AG04450 (cell line): ENCODE measurements at places on chromosomes 13 and 19.

DNA sequence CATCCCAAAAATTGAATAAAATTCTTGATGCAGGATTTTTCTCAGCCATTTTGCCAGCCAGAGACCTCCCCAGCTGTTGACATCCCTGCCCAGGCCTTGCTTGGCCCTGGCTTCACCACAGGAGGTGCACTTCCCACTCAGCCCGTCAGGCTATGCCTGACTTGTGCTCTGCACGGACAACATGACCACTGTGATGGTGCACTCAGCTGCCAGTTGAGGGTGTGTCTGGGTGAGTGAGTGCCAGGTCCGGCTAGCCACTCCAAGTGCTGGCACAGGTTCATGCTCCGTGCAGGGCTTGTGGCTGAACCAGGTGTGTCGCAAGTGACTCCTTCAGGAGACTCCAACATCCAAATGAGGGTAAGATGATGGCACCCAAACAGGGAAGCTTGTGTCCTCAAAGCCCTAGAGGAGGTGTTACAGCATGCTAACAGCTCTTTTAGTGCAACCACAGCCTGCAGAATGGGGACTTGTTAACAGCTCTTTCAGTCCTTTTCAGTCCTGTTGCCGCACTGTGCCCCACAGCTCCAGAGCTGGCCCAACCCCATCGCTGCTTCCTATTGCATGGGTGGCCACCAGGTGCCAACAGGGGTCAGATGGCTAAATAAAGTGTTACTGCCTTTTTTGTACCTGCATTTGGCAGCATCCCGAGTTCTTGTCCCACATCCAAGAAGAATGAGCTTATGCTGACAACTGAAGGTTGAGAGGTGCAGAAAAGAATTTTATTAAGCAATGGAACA is 380.7 kb downstream of the SLITRK5 start:
- no peak for DNase-seq

DNA sequence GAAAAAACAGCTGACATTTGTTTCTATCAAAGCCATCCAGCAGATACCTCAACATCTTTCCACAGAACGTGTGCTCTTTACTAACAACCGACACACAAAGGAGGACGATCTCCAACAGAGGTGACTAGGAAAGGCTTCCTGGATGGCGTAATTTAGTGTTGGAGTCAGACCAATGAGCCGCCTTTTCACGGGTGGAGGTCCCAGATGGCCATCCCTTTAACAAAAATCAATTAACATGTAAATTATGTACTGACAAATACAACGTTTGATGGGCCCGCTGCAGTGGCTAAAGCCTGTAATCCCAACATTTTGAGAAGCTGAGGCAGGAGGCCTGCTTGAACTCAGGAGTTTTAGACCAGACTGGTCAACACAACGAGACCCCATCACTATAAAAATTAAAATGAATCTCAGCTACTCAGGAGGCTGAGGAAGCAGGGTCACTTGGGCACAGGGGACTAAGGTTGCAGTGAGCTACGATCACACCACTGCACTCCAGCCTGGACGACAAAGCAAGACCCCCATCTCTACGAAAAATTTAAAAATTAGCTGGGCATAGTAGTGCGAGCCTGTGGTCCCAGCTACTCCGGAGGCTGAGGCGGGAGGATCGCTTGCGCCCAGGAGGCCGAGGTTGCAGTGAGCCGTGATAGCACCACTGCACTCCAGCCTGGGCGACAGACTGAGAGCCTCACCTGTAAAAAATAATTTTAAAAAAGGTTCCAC is 1.2 kb upstream of the DPY19L3 start:
- DNase-seq = no peak

GRCh38 chr13:97194479-97194878 is 27.7 kb upstream of the MBNL2 start:
- DNase-seq = no peak

DNA sequence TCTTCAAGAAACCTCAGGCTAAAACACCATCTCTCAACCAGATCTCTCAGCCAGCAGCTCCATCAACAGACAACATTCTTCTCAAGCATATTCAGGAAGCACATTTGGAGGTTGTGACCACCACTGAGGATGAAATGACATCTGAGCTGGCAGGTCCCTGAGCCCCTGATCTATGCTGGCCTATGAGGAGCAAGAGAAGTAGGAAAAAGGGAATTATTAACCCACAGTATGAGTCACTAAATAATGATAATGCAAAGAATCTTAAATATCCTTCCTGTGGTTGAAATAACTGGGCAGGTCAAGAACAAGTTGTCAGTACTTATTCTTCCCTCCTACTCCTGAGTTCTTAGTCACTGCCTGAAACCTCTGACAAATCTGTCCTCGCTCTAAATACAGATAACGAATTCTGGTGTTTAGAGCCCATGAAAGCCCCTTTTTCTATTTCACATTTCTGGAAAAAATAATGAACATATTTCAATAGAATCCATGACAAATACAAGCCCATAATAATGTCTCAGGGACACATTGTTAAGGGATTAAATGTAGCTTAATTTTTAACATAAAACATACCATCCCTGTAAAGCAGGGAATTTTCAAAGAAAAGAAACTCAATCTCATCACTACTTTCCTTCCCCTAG is 225.8 kb upstream of the IRS2 start:
- peak; percentile 79 for DNase-seq

- DNase-seq = no peak
These were observed 6.6 kb downstream of the SLITRK5 start for GRCh38 chr13:87677496-87678371.

- no peak for DNase-seq
These were observed 2776.3 kb downstream of the PCDH9 start for GRCh38 chr13:64453831-64454230.

- no peak for DNase-seq
These were observed 534 bp upstream of the HPN start for GRCh38 chr19:35040826-35041547.

- DNase-seq = no peak
These were observed 1.3 kb downstream of the TFDP1 start for GRCh38 chr13:113585896-113586295.

DNA sequence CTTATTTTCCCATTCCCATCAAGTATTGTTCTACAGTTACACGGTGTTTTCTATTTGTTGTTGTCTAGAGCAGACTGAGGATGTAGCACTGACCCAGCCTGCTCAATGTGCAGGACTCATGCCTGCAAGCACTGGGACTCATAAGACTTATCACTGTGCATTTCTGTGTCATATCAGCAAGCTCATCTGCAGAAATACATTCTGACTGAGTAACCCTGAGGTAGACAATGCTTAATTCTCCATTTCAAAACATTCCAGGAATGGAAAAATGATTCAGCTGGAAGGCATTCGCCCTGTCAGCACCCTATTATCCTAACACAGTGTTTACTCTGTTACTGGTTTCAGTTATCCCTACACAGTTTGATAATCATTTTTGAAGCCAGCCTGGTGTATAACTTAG is 2506.4 kb downstream of the PCDH9 start:
- DNase-seq = peak; percentile 74

GRCh38 chr13:40563350-40564125 is 102.9 kb downstream of the FOXO1 start:
- DNase-seq = no peak

- DNase-seq = no peak
These were observed 211.3 kb downstream of the RBM26 start for GRCh38 chr13:79194727-79195126.

DNA sequence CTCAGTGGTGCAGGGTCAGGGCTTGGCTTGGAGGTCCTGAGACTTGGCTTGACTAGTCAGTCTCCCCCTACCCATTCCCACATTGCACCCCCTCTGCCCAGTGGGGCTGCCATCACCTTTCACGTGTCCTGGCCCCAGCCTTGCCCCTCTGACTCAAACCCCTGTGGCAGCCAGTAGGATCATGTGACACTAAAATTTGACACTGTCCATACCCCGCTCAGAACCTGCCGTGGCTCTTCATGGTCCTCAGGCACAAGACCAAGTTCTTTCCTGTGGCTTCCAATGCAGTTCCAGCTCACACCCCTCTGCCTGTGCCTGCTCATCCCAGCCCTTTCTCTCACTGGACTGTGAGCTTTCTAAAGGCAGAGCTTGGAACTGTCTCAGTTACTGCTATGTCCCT is 2.2 kb downstream of the PSMD8 start:
- no peak for DNase-seq

GRCh38 chr19:28420811-28421550 is 792.0 kb downstream of the UQCRFS1 start:
- no peak for DNase-seq

DNA sequence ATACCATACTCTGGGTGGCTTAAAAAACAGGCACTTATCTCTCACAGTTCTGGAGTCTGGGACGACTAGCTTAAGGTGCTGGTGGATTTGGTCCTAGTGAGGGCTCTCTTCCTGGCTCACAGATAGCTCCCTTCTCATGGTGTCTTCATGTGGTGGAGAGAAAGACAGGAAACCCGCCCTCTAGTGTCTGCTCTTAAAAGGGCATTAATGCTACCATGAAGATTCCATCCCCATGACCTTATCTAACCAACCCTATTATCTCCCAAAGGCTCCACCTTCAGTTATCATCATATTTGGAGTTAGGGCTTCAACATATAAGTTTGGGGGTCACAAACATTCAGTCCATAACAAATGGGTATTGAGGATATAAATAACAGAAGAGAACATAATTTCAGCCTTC is 139.4 kb downstream of the HS6ST3 start:
- no peak for DNase-seq

DNA sequence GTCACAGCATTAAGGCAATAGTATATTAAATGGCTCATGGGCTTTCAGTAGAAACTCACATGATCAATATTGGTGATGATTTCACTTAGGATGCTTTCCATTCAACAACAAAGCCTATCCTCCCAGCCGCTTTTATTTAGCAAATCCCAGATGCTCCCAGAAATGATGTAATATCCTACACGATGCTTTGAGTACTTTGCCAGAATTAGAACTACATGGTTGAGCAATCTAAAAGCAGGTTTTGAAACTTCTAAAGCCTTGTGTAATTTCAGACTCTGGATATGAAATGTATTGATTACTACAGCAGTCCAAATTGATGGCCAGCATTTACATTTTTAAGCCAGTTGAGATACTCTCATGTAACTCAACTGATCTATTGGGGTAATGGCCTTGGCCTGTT is 13.6 kb downstream of the DLEU7 start:
- DNase-seq = no peak

DNA sequence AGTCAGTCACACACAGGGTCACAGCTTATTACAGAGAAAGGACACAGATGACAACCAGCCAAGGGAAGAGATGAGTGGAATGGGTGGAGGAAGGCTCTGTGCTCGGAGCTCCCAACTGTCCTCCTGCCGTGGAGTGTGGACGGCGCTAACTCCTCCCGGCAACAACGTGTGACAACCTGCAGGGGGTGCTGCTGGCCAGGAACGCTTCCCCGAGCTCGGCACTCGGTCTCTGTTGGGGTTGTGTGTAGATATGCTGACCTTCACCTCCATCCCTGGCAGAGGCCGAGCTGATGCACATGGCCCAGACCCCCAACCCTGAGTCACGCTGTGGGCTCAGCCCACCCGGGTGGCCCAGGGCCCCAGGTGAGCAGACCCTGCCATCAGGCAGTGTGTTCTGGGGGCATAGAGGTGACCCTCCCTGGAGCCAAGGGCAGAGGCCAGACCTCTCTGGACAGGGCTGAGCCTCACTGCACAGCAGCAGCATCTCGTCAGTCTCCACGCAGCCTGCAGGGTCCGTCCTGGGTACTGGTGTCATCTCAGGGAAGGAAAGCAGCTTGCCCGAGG is 14.1 kb downstream of the ZNF444 start:
- no peak for DNase-seq

- DNase-seq = no peak
These were observed 185.2 kb upstream of the SOX1 start for GRCh38 chr13:111881700-111882099.

DNA sequence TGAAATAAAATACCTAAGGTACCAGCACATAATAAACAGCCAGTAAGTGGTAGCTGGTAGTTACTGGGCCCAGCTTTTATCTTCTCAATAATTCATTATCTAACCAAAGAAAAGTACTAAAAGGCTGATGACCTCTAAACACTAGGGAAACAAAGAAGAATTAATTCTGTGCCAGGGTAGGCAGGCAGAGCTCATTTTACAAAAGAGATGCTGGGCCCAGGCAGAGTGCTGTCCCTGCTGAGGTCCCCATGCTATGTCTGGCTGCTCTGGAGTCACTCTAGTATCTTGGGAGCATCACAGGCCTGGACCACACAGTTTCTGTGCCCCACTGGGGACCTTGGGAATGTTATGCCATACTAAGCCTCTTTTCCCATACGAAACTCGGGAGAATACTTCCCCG is 18.2 kb downstream of the ZNF507 start:
- no peak for DNase-seq

DNA sequence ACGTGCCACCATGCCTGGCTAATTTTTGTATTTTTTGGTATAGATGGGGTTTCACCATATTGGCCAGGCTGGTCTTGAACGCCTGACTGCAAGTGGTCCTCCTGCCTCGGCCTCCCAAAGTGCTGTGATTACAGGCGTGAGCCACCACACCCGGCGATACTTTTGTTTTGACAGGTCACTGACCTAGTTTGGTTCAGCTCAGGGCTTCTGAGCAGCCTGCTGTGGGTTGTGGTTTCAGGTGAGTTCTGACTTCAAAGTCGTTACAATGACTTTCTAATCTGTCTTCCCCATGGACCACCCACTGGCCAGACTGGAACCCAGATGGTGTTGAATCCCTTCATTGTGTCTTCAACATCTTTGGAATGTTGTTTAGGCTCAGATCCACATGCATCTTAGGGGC is 73.8 kb downstream of the TRPM4 start:
- no peak for DNase-seq

DNA sequence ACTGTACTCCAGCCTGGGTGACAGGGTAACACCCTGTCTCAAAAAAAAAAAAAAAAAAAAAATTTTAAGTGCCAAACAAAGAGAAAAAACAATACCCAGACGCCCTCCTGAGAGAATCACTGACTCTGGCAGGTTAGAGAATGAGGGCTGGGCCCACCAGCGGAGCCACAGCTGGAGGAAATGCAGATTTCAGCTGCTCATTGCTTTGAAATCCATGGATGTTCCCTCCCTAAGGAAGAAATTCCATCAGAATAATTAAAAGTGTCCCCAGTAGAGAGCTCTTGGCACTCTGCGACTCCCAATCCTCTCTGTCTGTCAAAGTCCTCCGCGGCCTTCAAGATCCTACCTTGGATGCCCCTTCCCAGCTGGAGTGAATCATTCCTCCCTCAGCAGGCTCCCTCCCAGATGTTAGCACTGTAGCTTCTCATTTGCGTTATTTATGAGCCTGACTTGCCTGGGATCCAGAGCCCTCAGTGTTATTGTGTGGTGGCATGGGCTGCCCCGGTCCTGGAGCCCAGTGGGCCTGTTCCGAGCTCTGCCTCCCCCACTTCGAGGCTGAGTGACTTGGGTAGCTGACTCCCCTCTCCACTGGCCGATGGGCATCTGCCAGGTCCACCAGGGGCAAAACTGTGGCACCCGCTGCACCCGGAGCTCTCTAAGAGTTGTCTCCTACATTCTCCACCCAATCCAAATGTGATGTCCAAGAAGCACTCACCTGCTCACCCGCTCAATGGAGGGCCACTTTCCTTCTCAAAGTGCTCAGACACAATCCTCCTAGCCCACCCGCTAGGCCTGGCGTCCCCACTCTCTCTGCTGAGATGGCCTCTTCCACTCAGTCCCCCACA is 47.0 kb downstream of the SERP2 start:
- no peak for DNase-seq

- peak; percentile 4 for DNase-seq
These were observed 2.6 kb upstream of the KLK15 start for GRCh38 chr19:50835785-50836542.
